NT2/D1 (cell line): ENCODE measurements at places on chromosomes 11 and 22.

GRCh38 chr11:112784323-112785073 is 176.7 kb upstream of the NCAM1 start:
- DNase-seq: no peak

- no peak for DNase-seq
Observed at GRCh38 chr11:123052901-123053721, 8.8 kb downstream of the HSPA8 start.

- DNase-seq: no peak
Observed at GRCh38 chr22:50298266-50298637, 9.2 kb downstream of the PLXNB2 start.

DNA sequence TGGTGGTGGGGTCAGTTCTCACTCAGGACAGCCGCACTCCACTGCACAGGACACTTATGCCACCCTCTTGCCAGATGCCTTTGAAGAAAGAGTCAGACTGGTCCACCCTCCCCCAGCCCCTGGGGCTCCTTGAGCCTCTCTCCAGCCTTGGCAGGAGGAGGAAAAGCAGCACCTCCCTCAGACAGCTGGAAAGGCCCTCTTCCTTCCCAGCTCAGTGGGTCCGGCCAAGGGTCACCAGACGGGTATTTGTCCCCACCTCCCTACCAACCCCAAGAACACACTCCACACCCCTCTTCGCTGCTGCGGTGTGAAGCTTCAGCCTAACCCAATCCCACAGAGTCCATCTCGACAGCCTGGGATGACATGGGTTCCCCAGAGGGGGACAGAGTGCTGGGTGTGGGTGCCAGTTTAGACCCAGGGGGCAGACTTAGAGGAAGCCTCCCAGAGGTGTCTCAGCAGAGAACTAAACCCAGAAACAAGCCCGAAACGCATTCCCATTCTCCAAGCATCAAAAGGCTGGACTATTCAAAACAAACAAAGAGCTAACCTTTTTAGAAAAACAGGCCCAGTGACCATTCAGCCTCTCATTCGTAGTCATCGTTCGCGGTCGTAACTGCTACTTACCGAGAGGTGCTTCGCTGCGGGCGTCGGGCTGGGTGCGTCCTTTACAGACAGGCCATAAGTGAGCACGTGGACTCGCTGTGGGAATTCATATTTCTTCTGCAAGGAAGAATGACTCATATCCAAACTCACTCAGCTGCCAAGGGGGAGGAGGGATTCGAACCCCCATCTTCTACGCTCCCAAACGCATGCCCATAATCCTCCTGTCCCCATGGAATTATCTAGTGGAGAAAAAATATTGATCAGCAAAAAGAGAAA is 57.5 kb upstream of the ANO1 start:
- DNase-seq: no peak

- DNase-seq: no peak
Observed at GRCh38 chr11:83957038-83957900, 671.1 kb upstream of the CCDC90B start.

DNA sequence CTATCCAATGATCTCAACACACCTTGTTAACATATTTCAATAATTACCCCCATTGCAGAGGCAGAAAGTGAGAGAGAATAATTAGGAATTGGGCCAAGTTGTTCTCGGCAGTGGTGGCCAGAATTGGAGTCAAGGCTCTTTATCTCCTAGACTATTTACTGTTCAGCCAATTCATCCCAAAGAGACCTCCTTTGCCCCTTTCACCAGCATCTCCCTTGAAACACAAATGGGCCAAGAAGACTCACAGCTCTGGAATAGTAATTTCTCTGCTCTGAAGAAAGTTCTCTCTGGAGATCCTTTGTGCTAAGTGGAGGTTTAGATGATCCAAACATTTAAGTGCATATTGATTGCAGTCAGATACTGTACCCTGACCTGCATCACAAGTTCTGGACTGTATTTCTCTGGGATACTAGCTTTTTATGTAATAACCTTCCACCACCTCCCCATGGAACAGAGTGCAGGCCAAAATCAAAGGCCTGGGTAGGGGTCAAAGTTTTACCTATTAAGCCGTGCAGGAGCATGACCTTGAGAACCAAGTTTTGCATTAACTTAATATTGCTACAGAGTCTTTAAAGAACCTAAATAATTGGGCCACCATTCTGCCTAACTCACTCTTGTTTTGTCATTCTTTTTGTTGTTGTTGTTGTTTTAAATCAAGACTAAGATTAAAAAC is 19.6 kb upstream of the CADM1 start:
- no peak for DNase-seq

DNA sequence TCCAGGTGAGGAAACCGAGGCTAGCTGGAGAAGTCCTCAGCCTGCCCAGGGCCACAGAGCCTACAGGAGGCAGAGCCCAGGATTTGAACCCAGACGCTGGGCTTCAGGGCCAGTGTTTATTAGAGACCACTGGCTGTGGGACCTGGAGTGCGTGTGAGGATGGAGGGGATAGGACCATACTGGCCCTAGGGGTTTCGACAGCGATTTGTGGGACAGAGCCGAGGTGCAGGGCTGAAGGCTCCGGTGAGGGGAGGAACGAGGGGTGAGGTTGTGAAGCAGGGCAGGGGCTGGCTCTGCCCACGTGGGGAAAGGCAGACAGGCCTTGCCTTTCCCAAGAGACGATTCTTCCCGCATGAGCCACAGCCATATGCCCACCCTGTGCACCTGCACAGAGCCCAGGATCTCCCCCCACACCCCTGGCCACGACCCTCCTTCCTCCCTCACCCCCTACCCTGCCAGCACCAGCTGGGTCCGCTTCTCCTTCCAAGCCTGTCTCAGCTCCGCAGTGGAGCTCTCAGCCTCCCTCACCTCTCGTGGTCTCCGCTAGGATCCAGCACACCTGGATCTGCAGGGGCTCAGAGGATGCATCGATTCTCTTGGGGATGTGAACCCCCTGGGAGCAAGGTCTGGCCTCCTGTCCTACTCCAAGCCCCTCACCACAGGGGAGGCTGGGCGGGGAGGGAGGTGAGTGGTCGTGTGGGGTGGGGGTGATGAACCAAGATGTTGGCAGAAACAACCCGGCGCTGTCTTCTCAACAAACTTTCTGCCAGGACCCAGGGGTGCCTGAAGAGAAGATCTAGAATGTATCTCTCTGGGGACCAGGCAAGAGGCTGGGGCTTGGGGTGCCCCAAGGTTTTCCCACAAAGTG is 58.4 kb downstream of the RTL6 start:
- no peak for DNase-seq

GRCh38 chr11:67445515-67445914 is 2.2 kb upstream of the CORO1B start:
- DNase-seq: no peak

DNA sequence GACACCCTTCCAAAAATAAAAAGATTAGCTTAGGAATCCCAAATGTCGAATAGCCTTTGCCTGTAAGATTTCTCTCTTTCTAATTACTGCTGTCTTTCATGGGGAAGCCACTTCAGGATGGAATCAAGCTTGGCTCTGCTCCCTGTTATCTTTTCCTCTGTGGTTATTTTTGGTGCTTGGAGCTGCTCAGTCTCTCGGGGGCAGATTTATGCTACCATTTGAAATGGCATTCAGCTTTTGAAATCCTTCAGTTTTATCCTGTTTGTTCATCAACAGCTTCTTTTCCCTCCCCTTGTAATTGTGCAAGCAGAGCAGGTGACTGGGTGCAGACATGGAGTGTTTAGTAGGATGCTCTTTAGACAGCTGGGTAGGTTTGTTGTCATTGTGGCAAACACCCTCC is 111.0 kb downstream of the DBX1 start:
- DNase-seq: no peak

DNA sequence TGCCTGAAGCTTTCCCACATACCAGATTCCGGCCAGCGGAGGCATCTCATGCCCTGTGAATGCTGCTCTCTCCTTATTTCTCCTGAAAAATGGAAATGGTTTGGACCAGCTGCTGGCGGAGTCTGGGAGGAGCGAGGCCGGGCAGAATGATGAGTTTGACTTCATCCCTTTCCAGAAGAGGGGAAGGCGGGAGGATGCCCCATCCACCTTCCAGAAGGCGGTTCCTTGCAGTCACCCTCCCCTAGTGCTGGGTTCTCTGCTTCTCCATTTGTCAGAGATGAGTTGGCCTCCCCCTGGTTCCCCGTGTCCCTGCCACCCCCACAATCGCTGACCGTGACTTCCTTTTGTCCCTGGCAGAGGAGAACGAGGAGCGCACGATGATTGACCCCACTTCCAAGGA is 75.6 kb downstream of the PARVB start:
- DNase-seq: no peak
